ENCODE measurements at places on chromosomes 16 and 17. TPM values are rescaled to one million over a fixed set of nuclear protein-coding genes. Genes with fewer than 3 reads are reported as not detected.

- peak; percentile 78 for DNase-seq
- H3K27me3 ChIP-seq, result peaks cover 8% of the 10 kb centered on the region
- H3K4me3 ChIP-seq, result peak overlapping the region; percentile 63
- no peaks in the 10 kb centered on the region for H3K36me3 ChIP-seq
Observed at GRCh38 chr17:83199500-83200201, 120.2 kb downstream of the METRNL start.

DNA sequence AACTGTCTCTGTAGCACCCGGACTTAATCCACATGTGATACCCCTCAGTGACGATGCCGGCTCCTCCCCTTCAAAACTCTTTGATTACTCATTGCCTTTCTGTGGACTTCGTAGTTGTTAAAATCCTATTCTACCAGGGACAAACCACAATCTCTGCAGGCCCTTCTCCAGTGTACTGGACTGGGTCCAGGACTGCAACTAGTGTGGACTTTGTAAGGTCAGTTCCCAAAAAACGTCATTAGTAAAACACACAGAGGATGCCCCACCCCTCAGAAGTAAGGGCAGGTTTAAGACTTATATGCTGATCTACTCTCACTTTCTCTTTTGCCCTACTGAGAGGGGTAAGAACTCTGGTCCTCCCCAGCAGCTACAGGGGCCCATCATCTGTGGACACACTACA, 10.5 kb upstream of the NUDT7 start:
- no peak overlapping the region for H3K4me3 ChIP-seq
- no peak overlapping the region for H3K27ac ChIP-seq
- H3K27me3 ChIP-seq, result no peaks in the 10 kb centered on the region
- no peaks in the 10 kb centered on the region for H3K4me1 ChIP-seq
- no peaks in the 10 kb centered on the region for H3K36me3 ChIP-seq
- no peak for DNase-seq

The ANKRD40CL gene
- total RNA-seq, result not detected

DNA sequence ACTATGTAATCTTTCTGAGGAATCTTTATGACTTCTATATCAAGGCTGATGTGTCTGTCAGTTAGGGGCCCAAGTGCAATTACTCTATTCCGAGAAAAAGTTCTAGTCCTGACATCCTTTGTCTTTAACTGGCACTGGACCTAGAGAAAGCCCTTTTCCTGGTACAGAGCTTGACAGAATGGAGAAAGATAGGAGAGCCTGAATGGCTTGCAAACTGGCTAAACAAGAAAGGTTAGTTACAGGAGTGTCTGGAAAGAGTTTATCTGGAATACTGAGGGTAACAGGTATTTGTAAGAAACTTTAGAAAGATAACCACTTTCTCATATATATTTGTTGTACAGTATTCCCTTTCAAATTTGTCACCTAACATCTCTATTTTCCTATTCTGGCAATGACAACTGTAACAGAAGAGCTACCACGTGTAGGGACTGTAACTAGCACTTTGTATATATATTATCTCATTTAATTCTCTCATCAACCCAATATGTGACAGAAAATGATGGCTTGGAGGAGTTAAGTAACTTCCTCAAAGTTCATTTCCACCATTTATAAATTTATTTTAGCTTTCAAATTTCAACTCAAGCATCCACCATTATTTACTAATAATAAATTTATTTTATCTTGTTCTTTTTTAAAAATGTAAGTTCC, 97.4 kb upstream of the C17orf78 start:
- H3K4me3 ChIP-seq, result no peak overlapping the region
- no peak overlapping the region for H3K27ac ChIP-seq
- H3K4me1 ChIP-seq, result no peaks in the 10 kb centered on the region
- DNase-seq, result no peak
- no peaks in the 10 kb centered on the region for H3K27me3 ChIP-seq

- peaks cover 19% of the 10 kb centered on the region for H3K4me1 ChIP-seq
- peak overlapping the region; percentile 66 for H3K4me3 ChIP-seq
- H3K27ac ChIP-seq, result peak overlapping the region; percentile 99
- DNase-seq, result peak; percentile 76
Observed at GRCh38 chr16:58628845-58629732, 537 bp downstream of the CNOT1 start.

DNA sequence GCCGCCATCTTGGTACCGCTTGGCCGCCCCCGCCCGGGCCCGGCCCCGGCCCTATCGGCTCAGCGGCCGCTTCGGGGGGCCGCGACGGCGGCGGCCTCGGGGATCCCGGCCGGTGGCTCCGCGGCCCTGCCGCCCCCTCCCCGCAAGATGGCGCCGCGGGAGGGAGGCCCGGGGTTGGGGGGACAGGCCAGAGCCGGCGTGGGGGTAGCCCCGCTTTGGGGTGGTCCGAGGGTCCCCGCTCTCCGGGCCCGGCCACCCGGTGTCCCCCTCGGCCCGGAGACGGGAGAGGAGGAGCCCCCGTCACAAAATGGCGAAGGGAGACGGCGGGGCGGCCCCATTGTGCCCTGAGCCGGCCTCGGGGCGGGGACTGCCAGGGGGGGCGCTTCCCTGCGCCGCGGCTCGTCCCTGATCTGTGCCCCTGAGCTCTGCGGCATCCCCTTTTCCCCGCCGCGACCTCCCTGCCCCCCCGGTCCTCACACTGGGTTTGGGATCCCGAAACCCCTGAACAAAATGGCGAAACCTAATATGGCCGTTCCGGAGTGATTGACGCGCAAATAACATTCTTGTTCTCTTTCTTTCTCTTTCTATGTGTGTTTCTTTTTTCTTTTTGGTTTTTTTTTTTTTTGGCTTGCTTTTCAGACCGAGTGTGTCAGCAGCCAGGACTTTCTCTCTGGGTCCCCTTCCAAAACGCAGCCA, 986 bp downstream of the HAPSTR1 start:
- H3K27ac ChIP-seq, result peak overlapping the region; percentile 98
- H3K4me3 ChIP-seq, result peak overlapping the region; percentile 88
- H3K4me1 ChIP-seq, result peaks cover 38% of the 10 kb centered on the region
- peaks cover 31% of the 10 kb centered on the region for H3K36me3 ChIP-seq

The QPRT gene
- total RNA-seq, result 0.24 TPM

The ATP2A1 gene
- total RNA-seq, result 0.84 TPM

GRCh38 chr16:81463296-81463890, 18.8 kb downstream of the CMIP start:
- peaks cover 23% of the 10 kb centered on the region for H3K36me3 ChIP-seq
- no peak for DNase-seq
- peaks cover 9% of the 10 kb centered on the region for H3K4me1 ChIP-seq
- no peak overlapping the region for H3K27ac ChIP-seq
- H3K4me3 ChIP-seq, result no peak overlapping the region

The TEX14 gene
- total RNA-seq, result 0.53 TPM

The TAT gene
- total RNA-seq, result not detected

GRCh38 chr17:47837401-47838039, 3.6 kb downstream of the SCRN2 start:
- no peak for DNase-seq
- no peak overlapping the region for H3K27ac ChIP-seq
- peaks cover 9% of the 10 kb centered on the region for H3K4me1 ChIP-seq
- H3K4me3 ChIP-seq, result no peak overlapping the region

DNA sequence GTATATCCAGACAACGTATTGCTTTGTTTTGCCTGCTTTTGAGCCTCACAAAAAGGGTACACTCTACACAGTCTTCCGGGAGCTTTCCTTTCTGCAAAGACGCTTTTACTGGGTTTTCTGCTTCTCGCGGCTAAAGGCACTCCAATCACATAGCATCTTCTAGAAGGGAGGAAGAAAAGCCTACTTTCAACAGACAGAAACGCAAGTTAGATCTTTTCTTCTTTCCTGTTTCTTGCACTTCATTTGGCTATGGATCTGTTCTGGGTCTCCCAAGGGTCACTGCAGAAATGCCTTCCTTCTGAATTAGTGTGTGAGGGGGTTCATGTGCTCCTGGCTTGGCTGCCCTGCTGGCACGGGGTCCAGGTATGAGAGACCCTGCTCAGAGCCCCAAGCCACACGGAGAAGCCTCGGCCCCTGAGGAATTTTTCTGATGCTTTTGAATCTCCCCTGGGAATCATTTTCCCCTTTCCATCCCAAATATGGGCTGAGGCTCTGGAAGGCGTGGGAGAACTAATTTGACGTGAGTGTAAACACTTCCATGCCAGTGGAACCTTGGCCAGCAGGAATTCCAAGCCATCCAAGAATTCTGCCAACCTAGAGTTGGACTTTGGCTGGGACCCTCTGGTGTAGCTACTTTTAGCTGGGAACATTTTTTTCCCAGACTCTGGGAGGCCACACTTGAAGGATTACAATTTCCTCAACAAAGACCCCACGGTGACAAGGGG, 49.6 kb upstream of the NKD1 start:
- no peak overlapping the region for H3K4me3 ChIP-seq
- no peak overlapping the region for H3K27ac ChIP-seq
- no peaks in the 10 kb centered on the region for H3K27me3 ChIP-seq
- H3K36me3 ChIP-seq, result no peaks in the 10 kb centered on the region

GRCh38 chr17:39360537-39360936, 40.9 kb downstream of the FBXL20 start:
- H3K4me1 ChIP-seq, result no peaks in the 10 kb centered on the region
- H3K27me3 ChIP-seq, result no peaks in the 10 kb centered on the region
- H3K36me3 ChIP-seq, result no peaks in the 10 kb centered on the region
- H3K4me3 ChIP-seq, result no peak overlapping the region
- H3K27ac ChIP-seq, result no peak overlapping the region
- DNase-seq, result no peak

GRCh38 chr17:77125432-77125901, 15.3 kb upstream of the SEC14L1 start:
- DNase-seq, result no peak
- H3K4me3 ChIP-seq, result no peak overlapping the region
- peaks cover 4% of the 10 kb centered on the region for H3K4me1 ChIP-seq
- no peaks in the 10 kb centered on the region for H3K27me3 ChIP-seq

DNA sequence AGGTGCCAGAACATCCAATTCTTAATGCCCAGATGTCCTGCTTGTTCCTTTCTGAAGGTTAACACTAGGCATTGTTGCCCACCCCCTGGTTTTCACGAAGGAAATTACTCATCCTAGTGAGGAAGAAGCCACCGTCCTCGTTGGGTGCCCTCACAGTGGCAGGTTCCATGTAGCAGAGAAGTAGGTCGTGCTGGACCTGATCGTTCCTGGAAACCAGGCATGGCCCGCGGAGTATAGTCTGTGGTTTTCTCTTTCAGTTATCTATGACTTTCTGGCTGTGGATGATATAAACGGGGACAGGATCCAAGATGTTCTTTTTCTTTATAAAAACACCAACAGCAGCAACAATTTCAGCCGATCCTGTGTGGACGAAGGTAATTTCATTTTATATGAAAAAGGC, 16.5 kb downstream of the RGS11 start:
- DNase-seq, result no peak
- no peaks in the 10 kb centered on the region for H3K4me1 ChIP-seq
- no peak overlapping the region for H3K27ac ChIP-seq
- no peaks in the 10 kb centered on the region for H3K27me3 ChIP-seq
- H3K4me3 ChIP-seq, result no peak overlapping the region
- H3K36me3 ChIP-seq, result no peaks in the 10 kb centered on the region

- H3K4me3 ChIP-seq, result no peak overlapping the region
- H3K4me1 ChIP-seq, result no peaks in the 10 kb centered on the region
- no peak for DNase-seq
- no peaks in the 10 kb centered on the region for H3K27me3 ChIP-seq
- no peak overlapping the region for H3K27ac ChIP-seq
- no peaks in the 10 kb centered on the region for H3K36me3 ChIP-seq
Observed at GRCh38 chr16:76656994-76657393, 379.8 kb downstream of the CNTNAP4 start.

- DNase-seq, result no peak
- no peak overlapping the region for H3K4me3 ChIP-seq
- H3K27ac ChIP-seq, result no peak overlapping the region
- no peaks in the 10 kb centered on the region for H3K36me3 ChIP-seq
- H3K27me3 ChIP-seq, result no peaks in the 10 kb centered on the region
Observed at GRCh38 chr17:49439305-49439672, 24.6 kb upstream of the PHB1 start.

The PRAC2 gene
- not detected for total RNA-seq

The HASPIN gene
- 3.1 TPM for total RNA-seq

DNA sequence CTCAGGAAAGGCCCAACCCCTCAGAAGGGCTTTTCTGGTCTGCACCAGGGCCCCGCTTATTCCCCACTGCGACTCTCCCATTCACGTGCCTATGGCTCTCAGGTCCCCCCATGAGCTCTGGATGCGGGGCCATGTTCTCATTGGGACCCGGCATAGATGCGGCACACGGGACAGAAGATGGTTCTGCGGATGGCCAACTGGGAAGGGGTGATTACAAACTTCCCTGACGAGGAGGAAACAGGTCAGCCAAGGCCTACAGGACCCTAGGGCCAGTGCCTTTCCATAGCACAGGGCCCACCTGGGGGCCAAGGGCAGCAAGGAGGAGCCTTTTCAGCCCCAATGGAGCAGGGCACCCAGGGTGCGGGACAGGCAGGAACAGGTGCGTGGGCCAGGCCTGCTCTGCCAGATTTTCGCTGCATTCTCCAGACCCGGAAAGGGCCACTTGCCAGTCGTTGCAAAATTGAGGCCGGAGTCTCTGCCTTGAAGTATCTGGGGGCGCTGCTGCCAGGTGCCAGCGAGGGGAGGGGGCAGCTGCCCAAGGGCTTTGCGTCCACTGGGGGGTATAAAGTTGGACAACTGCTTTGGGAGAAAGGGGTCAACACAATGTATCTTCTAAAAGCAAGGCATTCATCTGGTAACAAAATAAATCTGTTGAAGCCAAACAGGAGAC, 20.5 kb downstream of the SLC7A5 start:
- H3K36me3 ChIP-seq, result no peaks in the 10 kb centered on the region
- H3K27me3 ChIP-seq, result no peaks in the 10 kb centered on the region
- no peak for DNase-seq

Data from B cell (primary cell).